Hindlimb muscle (tissue), 1 donor: ENCODE measurements at places on chromosomes 11 and 22. TPM values are rescaled to one million over a fixed set of nuclear protein-coding genes. Genes with fewer than 3 reads are reported as not detected.

DNA sequence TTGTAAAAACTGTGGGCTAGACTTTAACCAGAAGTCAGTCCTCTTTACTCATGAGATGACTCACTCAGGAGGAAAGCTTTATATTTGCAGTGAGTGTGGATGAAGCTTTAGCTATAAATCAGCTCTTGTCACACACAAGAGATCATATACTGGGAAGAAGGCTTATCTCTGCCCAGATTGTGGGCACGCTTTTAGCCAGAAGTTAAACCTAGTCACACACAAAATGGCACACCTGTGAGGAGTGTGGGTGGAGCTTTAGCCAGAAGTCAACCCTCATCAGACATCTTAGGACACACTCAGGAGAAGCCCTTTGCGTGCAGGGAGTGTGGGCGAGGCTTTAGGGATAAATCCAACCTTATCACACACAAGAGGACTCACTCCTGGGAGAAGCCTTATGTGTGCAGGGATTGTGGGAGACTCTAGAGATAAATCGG, 706.9 kb upstream of the LUZP2 start:
- no peak for DNase-seq

GRCh38 chr22:38467904-38468442, at the start of gene KDELR3:
Gene KDELR3 (plus strand): TSS chr22:38468096. CDS start chr22:38468234, 138 bp downstream.
- DNase-seq = peak; percentile 77

DNA sequence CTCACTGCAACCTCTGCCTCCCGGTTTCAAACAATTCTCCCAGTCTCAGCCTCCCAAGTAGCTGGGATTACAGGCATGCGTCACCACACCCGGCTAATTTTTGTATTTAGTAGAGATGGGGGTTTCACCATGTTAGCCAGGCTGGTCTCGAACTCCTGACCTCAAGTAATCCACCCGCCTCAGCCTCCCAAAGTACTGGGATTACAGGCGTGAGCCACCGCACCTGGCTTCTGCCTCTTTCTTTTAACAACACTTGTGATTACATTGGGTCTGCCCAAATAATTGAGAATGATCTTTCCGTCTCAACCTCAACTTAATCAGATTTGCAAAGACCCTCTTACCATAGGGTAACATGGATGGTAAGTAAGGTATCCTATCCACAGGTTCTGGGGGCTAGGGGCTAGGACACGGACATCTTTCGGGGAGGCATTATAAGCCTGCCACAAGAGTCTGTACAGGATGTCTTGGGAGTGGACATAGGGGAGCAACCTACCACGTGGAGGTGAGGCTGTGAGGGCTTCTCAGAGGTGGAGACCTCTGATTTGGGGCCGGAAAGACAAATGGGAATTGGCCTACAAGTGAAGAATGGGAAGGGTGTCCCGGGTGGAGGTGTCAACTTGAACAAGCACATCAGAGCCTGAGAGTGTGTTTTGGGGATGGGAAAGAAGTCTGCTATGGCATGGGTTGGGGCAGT, 2.7 kb upstream of the CBX6 start:
- no peak for DNase-seq

DNA sequence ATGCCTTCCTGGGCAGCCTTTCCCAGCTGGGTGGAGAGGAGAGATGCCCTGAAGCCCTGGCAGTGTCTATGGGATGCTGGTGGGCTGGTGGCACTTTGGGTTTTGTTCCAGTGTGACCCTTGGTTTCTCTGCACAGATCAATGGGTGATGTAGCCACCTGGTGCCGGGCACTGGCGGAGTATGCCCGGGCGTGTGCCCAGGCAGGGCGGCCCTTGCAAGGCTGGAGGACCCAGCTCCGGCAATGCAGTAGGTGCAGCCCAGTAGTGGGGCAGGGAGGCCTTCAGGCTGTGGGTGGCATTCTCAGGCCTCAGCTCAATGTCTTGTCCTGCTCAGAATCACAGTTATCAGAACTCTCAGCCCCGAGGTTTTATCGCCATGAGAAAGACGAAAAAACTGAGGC, 11.9 kb downstream of the OTOG start:
- DNase-seq = no peak

DNA sequence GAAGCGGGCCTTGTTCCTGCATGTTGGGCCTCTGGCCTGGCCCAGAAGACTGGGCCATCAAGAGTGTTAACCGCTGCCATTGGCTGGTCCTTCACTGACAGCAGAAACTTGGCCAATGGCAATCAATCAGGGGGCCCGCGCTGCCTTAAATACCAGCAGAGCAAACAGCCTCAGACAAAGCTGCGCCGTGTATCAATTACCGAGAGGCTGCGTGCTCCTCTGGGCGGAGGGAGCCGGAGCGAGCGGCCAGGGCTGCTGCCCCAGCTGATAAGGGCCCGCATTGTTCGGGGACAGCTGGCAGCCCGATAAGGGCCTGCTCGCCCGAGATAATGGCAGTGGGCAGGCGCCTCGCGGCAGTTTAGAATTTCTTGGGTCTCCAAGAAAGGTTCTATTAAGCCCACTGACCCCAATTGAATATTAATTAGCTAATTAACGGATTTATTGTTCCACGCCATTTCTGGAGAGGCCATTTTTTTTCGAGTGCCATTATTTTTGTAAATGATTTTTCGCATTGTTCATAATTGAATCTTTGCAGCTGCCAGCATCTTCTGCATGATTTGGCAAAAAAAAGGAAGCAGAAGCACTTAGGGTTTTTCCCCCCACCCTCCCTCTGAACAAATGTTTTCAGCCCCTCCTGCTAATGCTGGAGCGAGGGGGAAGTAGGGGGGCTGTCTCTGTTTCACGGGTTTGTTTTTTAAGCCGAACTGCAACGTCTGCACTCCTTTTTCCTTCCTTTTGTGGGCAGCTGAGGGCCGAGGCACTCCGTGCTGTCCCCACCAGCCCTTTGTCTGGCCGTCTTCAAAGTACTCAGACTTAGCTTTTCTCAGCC, 37.6 kb upstream of the RIC3 start:
- DNase-seq = peak; percentile 39

- DNase-seq = no peak
Observed at GRCh38 chr11:28799316-28799715, 691.1 kb downstream of the METTL15 start.

DNA sequence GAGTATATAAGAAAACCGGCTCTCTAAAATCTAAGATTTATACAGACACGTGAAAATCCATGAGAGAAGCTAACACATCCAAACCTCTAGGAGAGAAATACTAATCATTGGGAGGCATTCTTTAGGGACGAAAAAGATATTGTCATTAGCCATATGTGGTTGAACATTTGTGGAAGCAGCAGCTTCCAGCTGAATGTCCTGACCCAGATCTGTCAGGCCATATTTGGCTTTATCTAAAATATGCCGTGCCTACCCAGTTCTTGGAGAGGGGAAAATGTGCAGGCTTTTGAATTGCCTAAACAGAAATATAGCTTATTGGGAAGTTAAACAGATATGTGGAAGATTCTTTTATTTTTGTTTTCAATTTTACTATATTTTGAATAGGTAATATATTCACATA, 6.4 kb downstream of the CCDC89 start:
- no peak for DNase-seq

DNA sequence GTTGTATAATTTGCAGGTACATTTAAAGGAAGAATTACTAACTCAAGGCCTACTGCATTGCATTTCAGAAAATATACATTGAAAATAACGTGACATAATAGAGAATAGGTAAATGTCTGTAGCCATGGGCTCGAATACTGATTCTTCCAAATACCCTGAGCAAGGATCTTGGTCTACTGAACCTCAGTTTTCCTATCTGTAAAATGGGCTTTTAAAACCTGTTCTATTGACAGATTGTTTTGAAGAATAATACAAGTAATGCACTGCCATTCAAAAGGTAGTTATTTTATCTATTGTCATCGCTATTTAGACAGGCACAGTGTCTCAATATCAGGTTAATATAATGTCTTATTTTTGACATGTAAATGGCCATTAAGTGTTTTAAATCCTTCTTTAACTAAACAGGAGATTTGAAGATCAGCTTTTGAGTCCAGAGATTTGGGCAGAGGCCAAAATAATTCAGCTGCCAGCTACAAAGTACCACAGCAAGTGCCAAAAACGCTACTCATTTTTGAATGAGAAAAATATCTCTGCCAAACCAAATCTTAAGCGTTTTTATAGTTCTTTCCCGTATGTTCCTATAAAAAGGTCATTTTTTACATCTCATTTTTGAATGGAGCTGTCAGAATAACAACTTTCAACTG, 56.7 kb downstream of the CTSC start:
- DNase-seq = peak; percentile 27

GRCh38 chr11:13958641-13959400, 3.7 kb upstream of the SPON1 start:
- no peak for DNase-seq

GRCh38 chr22:49299821-49300231, 527.8 kb downstream of the BRD1 start:
- no peak for DNase-seq

DNA sequence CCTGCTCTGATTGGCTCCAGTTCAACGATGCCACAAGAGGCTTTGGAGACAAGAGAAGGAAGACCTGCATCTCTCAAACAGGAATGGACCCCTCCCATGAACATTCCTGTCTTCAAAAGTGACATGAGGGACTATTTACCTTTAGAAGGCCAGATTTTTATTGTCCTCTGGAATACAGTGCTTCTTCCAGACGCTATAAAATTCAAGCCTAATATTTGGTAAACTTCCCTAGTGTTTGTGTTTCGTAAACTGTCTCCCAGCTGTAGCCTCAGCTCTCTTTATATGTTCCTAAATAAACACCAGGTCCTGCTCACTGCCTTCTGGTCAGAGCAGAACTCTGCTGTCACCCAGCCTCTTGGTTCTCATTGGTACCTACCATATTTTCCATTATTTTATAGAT, 157.8 kb downstream of the CCDC34 start:
- peak; percentile 45 for DNase-seq

DNA sequence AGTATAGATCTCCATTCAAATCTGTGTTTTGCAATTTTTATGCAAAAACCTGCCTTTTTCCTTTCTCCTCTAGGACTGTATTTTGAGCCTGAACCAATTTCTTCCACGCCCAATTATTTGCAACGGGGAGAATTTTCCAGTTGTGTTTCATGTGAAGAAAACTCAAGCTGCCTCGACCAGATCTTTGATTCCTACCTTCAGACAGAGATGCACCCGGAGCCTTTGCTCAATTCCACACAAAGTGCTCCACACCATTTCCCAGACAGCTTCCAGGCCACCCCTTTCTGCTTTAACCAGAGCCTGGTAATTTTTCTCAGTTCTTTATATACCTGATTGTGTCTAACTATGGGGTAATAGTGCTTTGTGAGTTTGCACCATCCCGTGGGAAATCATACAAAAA, 8.0 kb downstream of the POU2AF3 start:
- DNase-seq = no peak

DNA sequence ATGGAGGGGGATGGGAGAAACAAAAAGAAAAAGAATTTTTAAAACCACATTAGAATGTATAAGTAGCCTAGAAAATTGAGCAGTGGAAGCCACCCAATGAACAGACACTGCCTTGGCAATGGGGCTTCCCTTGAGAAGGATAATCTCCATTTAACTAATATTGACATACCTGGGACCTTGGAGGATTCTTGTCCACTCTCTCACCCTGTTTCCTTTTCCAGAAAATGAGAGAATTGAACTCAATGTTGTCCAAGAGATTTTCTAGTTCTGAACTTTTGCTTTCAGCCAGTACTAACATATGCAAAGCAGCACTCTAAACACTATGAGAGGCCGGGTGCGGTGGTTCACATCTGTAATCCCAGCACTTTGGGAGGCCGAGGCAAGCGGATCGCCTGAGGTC, 524 bp downstream of the MS4A8 start:
- peak; percentile 15 for DNase-seq

DNA sequence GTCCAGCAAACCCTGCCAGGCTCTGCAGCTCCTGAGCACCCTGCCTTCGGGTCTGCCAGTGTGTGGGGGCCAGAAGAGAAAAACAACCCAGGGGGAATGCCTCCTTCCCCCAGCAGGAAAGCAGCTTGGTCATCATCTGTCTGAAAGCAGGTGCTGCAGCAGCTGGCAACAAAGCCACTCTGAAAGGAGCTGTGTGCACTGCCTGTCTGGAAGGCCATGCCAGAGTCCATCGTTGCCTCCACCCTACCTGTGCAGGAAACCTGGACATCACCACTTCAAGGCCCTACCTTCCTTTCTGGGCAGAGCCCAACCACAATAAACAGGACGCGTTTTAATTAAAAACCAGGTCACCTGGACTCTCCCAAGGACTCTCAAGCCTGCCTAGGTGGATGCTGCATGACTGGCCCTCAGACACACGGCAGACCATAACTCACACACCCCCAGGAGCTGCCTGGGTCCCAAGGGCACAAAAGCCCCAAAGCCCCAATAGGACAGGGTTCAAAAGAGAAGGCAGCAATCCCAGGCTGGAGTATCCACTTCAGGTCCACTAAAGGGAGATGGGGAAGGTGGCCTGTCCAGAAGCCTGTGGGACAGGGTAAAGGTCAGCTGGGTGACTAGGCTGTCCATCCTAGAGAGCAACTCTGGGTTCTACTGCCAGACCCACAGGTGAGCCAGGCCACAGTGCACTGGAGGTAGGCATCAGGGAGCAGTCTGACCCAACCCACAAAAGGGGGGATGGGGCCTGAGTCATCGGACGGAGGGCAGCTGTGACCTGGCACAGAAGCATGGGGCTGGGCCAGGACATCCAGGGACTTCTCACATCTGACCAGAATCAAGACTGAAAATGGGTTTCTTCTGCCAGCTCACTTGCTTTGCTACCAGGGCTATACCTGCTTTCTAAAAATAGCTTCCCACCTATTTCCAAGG, 6.1 kb downstream of the GNB1L start:
- no peak for DNase-seq

DNA sequence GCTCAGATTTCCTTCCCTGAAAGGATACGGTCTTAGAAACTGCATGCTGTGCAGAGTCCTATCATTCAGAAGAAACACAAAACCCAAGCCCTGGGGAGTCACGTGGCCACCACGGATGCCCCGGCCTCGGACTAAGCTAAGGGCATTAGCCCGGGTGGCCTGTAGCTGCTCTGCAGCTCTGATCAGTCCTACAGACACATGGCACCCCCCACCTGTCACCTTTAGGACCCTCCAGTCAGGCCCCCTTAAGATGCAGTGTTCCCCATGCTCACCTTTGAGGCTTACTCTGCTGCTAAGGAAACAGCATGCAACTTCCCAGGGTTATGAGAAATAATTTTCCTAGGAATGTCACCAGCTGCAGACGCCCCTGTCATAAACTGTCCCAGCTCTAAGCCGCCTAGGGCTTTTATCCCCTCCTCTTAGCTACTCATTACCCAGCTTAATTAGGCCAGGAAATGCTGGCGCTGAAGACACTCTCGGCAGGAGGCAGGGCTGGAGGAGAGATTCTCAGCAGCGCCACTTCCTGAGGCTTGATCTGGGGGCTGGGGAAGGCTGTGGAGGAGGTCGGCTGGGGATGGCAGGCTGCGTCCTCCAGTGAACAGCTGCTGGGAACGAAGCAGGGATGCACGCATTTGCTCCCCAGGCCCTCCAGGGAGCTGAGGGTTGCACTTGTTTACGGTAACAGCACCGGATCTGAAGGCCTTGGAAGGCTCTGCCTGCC, 47.2 kb upstream of the ADA2 start:
- peak; percentile 47 for DNase-seq

Gene OOSP2
- polyA plus RNA-seq = not detected

Gene DDB1
- 190 TPM for polyA plus RNA-seq

Gene LPXN
- polyA plus RNA-seq = 5.0 TPM
